ENCODE measurements at places on chromosomes 7 and 10.

GRCh38 chr10:49252313-49253034 is 46.5 kb upstream of the C10orf71 start:
- no peak for DNase-seq

GRCh38 chr10:76885816-76886215 is 751.8 kb downstream of the KCNMA1 start:
- DNase-seq = no peak

- no peak for DNase-seq
Measured at GRCh38 chr10:28382525-28383269, 79.8 kb upstream of the MPP7 start.

DNA sequence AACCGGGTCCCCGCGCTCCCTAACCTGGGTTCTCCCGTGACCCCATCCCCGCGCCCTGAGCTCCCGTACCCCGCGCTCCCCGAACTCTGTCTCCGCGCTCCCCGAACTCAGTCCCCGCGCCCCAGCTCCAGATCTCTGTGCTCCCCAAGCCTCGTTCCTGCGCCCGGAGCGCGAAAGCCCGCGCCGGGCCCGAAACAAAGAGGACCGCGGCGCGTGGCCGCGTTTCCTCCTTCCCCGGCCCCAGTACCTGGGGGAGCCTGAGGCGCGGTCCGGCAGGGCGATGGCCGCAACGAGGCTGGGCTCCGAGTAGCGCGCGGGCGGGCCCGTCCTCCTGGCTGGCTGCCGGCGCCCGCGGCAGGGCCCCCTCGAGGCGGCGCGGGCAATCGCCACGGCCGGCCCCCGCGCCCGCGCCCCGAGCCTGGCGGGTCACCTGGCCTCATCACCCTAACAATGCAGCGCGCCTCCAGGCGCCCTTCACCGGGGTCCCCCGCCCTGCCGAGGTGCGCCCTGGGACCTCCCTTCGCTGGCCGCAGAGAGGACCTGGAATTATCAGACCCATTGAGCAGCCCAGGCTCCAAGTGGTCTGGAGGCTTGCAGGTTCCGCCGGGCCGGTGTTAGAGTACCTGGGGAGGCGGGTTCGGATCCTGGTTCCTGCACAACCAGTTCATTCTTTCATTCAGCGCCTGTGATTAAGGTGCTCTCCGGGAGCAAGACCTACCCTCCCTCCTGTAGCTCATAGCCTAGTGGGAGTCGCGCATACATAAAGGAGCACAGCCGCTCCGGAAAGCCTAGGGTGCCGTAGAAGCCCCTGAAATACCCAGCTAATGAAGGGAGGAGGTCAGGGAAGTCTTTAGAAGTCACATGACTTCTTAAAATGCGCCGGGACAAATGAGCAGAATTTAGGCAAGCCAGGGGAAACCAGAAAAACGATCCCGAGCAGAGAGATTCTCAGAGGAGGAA is at the start of gene TNS3:
Gene TNS3 (minus strand): TSS at position 308 of the 960 bp plus-strand sequence. CDS start 142,475 bp downstream, outside the sequence.
- DNase-seq = peak; percentile 68

GRCh38 chr7:26497801-26498596 is 206.3 kb downstream of the SNX10 start:
- DNase-seq = no peak

DNA sequence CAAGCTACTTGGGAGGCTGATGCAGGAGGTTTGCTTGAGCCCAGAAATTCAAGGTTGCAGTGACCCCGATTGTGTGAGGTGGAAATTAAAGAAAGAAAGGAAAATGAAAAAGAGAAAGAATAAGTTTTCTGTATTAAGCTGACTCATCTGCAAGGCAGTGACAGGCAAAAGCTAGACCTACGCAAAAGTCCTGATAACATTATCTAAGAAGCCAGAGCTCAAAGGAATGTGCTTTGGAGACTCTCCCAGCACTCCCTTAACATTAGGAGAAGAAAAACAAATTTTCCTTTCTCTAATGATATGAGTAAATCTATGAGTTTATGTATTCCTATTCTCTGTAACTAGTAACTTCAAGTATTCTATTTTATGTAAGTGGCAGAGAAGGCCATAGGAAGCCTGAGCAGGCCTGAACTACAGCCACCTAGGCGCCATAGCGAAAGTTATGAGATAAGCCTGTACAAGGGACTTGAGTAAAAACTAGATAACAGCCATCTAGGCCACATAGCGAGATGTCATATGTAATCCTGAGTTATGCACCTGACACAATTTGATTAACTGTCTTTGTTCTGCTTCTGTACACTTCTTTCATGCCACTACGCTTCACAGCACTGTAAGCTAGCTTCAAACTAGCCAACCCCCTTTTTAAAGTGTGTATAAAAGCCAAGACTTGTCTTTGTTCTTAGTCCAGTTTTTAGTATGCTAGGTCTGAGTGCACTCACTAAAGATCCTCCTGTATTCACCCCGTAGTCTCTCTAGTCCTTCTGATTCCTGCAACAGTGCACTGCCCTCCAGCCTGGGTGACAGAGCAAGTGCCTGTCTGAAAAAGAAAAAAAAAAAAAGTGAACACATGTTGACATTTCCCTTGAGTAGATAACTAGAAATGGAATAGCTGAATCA is 9.4 kb upstream of the ZWINT start:
- peak; percentile 47 for DNase-seq

DNA sequence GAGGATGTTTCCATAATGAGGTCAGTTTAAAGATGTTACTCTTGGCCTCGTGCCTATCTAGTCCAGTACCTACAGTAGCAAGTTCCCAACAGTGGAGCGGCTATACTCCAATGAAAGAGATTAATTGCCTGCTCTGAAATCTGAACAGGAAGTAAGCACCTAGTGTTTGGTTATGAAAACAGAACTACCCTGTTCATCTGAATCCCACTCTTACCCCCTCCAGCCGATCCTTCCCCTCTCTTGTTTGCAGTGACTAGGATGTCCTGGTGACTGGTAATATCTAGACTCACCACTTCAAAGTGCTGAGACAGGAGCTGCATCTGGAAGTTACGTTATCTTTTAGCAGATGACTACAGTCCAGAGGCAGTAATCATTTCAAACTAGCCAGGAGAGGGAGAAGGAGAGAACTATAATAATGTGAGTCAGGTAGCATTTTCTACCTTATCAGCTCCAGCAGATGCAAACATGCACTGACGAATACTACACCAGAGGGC is 666.7 kb upstream of the NRP1 start:
- no peak for DNase-seq

DNA sequence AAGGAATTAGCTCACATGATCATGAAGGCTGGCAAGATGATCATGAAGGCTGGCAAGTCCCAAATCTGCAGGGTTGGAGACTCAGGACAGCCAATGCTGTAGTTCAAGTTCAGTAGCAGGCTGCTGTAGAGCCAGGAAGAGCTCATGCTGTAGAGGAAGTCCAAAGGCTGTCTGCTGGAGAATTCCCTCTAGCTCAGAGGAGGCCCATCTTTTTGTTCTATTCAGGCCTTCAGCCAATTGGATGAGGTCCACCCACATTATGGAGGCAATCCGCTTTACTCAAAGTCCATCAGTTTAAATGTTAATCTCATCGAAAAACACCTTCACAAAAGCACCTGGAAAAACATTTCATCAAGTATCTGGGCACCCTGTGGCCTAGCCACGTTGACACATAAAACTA is 24.8 kb upstream of the FAM171A1 start:
- DNase-seq = no peak

DNA sequence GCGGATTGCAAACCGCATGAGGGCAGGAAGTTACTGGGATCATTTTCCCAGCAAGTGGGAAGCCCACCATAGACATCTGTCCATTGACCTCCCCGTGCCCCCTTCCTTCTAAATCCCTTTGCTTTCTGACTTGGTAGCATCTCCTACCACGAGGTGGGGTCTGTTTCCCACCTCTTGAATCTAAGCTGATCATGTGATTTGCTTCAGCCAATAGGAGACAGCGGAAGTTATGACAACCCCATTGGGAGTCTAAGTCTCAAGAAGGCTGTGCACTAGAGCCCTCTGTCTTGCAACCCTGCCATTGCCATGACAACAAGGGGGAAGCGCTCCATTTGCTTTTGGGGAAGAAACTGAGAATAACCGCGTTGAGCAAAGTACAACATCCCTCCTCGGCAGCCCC is 39.2 kb upstream of the CARD11 start:
- DNase-seq = no peak

GRCh38 chr10:71893920-71894319 is 42.9 kb upstream of the PSAP start:
- no peak for DNase-seq

GRCh38 chr7:156544919-156545715 is 95.5 kb upstream of the RNF32 start:
- no peak for DNase-seq

DNA sequence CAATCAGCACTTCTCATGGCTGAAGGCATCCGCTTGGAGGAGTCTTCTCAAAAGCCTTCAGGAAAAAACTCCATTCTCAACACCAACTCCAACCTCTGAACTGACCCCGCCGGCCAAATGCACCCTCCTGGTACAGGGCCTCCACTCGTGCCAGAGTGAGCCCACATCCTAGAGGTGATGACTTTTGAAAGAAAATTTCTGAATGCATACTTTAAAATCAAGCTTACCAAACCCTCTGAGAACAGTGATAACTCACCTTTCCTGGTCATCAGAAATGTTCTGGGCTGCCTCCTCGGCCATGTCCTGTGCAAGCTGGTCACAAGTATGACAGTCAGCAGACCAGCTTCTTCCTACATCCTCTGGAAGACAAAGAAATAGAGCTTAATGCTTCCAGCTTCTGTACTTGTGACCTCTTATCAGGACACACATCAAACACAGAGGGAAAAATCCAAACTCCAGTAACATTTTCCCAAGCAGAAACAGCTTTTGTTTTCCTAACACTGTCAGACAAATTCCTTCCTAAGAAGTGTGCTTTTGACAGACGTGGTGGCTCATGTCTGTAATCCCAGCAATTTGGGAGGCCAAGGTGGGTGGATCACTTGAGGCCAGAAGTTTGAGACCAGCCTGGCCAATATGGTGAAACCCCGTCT is at the start of gene PKD1L1:
Gene PKD1L1 (minus strand): TSS at position 326 of the 650 bp plus-strand sequence. CDS start 26 bp downstream, at position 300.
- DNase-seq = no peak

- DNase-seq = no peak
Measured at GRCh38 chr7:81884817-81885216, 115.0 kb upstream of the HGF start.

DNA sequence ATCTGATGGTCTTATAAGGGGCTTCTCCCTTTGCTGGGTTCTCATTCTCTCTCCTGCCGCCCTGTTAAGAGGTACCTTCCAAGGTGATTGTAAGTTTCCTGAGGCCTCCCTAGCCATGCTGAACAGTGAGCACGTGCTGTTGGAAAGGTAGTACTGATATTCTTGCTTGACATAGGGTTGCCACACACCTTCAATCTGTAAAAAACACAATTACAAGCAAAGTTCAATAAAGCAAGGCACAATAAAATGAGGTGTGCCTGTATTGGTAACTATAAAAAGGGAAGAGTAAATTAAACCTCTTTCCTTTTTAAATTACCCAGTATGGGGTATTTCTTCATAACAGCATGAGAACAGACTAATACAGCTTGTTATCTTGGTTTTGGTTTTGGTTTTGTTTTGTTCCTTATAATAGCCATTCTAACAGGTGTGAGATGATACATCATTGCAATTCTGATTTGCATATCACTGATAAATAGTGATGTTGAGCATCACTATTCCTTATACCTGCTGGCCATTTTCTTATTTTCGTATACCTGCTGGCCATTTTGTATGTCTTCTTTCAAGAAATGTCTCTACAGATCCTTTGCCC is 164.9 kb upstream of the TRIM24 start:
- DNase-seq = no peak

DNA sequence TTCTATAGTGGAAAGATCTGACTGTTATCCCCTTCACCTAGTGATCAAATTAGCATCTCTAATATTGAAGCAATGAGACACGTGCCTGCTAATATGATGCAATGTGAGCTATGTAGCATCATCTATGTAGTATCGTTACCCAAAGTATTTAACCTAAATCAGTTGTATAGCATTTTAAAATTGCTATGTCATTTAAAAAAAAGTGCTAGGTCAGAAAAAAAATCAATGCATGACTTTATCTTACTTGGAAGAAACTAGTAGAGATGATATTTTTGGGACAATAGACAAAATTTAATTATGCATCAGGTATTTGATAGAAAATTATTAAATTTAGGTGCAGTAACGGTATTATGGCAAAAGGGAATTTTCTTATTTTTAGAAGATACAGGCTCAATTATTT is 157.3 kb downstream of the CCDC71L start:
- no peak for DNase-seq

GRCh38 chr10:111390813-111391563 is 314.2 kb downstream of the ADRA2A start:
- DNase-seq = no peak

GRCh38 chr10:43267811-43268210 is 946 bp upstream of the RASGEF1A start:
- DNase-seq = no peak

GRCh38 chr7:44110719-44111635 is 6.8 kb downstream of the AEBP1 start:
- peak; percentile 24 for DNase-seq

DNA sequence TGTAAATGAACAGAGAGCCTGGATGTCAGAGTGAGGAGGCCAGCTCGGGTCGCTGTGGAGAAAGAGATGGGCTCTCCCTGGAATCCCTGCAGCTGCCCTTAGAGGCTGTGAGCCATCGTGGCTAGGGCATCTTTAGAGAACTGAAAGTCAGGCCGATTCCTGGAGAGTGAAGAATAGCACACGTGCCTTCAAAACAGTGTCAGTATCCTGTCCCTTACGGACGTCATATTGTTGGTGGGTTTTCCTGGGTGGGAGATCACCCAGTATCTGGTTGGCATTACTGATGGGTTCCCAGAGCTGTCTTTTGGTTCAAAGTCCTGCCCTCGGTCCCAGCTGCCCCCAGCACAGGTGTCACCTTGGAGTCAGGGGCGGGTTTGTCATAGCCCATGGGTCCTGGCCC is 25.3 kb downstream of the IKZF1 start:
- DNase-seq = no peak

GRCh38 chr10:30095631-30096422 is 36.4 kb upstream of the JCAD start:
- no peak for DNase-seq

GRCh38 chr7:49279891-49280290 is 355.5 kb downstream of the CDC14C start:
- DNase-seq = no peak

- no peak for DNase-seq
Measured at GRCh38 chr7:151918510-151918843, 37.8 kb upstream of the GALNTL5 start.

DNA sequence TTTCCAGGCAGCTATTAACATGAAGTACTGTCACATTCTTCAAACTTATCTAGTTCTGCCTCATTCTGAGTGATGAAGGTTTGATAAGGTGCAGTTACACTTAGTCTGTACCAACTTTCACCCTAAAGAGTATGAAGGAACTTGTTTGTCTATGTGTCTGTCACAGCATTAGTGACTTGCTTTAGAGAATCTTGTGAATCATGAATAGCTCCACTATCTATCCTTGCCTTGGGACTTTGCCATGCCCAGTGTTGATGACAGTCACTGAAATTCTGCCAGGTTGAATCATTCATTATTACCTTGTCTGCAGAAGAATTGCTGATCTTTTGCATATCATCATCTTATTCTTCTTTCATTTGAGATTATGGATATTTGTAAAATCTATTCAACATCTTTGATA is 50.9 kb upstream of the A1CF start:
- no peak for DNase-seq

DNA sequence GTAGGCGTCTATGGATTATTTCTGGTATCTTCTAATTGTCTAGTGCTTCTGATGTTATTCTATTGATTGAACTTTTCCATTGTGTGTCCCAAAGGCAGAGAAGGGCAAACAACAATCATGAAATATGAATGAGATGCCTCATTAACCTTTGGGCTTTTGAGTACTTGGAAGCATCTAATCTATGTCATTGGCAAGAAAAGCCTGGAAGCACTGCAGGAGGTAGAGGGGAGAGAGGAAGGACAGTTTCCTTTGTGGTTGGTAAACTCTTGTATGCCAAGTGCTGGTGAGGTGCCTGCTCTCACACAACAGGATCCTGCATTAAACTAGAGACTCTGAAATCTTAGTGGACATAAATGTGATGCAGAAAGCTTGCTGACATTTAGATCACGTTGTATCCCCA is 155.2 kb upstream of the TPK1 start:
- DNase-seq = no peak
